ENCODE measurements at places on chromosomes 6 and 20.
A peak's percentile ranks its signal among the peaks of the same experiment; 100 is the strongest.

- peaks cover 34% of the 10 kb centered on the region for H3K36me3 ChIP-seq
- no peaks in the 10 kb centered on the region for H3K27me3 ChIP-seq
- no peak for DNase-seq
- no peak overlapping the region for H3K4me3 ChIP-seq
Observed at GRCh38 chr20:31806564-31807355, 12.4 kb upstream of the MYLK2 start.

DNA sequence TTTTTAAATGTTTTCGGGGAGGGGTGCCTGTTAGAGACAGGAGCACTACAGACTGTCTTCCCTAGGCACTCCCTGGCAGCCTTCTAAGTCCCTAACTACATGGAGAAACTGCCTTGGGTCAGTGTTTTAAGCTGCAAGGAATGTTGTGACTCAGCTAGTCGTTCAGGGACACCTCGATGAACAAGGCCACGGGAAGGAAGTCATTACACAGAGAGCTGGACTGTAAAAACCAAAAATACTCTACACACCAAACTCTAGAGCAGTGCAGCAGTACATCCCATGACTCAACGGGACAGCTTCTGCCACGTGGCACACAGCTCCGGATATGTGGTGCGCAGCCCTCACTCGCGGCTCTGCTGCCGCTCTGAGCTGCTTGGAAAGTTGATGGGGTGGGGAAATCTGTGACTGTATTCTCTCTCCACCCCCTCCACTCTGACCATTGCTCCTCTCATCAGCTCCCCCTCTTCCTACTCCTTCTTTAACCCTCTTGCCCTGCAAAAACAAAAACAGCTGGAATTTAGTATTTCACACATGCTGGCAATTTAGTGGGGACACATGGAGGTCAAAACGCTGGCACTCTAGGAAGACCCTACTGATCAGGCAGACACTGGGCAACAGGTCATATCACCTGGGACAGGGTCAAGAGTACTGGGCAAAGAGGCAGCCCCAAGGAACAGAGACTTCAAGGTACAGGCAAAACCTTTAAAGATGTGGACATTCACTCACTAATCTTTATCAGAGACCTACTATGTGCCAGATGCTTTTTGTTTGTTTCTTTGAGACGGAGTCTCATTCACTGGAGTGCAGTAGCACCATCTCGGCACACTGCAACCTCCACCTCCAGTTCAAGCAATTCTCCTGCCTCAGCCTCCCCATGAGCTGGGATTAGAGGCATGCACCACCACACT is 10.9 kb upstream of the LPIN3 start:
- H3K27me3 ChIP-seq: peaks cover 12% of the 10 kb centered on the region
- H3K36me3 ChIP-seq: no peaks in the 10 kb centered on the region
- DNase-seq: peak; percentile 69
- H3K4me1 ChIP-seq: peaks cover 13% of the 10 kb centered on the region

- H3K36me3 ChIP-seq: no peaks in the 10 kb centered on the region
- DNase-seq: peak; percentile 21
- peak overlapping the region; percentile 68 for H3K27ac ChIP-seq
- peaks cover 44% of the 10 kb centered on the region for H3K27me3 ChIP-seq
- H3K4me1 ChIP-seq: peaks cover 20% of the 10 kb centered on the region
Observed at GRCh38 chr6:11536795-11537194, 754 bp upstream of the TMEM170B start.

DNA sequence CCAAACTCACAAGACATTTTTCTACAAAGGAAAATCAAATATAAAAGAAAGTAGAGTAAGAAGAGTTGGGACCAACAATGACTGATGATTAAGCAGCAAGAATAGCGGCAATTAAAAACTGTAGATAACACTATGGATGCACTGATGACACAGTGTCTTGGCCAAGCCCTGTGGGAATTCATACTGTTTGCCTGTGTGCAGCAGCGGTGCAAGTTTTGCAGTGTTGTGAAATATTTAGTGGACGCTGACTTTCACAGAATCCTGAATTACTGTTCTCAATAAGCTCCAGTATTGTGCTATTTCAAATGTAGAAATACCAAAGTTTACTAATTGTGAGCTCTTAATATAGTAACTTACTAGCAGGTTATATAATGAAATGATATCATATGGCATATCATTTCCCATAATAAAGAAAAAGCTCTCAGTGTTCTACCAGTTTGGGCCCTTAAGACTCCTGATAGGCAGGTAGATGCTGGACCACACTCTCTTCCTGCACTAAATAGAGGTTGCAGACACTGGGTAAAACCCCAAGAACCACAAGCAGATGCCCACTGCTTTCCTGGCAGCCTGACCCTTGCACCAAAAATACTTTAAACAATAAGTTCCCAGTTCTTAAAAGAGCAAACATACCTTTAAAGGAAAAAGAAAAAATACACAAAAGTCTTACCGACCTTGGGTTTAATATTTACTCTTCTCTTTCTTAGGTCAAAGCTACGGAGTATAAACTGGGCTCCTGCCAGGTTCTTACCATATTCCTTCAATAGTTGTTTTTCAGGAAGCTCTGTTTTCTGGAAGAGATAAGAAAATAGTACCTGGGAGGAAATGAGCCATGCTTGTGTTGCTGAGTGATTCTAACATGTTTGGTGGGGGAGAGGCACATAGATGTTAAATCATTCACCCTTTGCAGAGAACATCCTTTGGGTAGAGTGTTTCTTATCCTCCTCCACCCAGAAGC is 41.6 kb downstream of the ANKEF1 start:
- H3K4me3 ChIP-seq: no peak overlapping the region
- no peak overlapping the region for H3K27ac ChIP-seq
- no peak for DNase-seq
- no peaks in the 10 kb centered on the region for H3K36me3 ChIP-seq
- no peaks in the 10 kb centered on the region for H3K4me1 ChIP-seq

GRCh38 chr20:17735206-17735804 is 35.5 kb downstream of the BANF2 start:
- H3K36me3 ChIP-seq: no peaks in the 10 kb centered on the region
- H3K27ac ChIP-seq: no peak overlapping the region
- no peak overlapping the region for H3K4me3 ChIP-seq
- DNase-seq: no peak
- peaks cover 9% of the 10 kb centered on the region for H3K27me3 ChIP-seq

- H3K36me3 ChIP-seq: no peaks in the 10 kb centered on the region
- H3K27me3 ChIP-seq: peaks cover 28% of the 10 kb centered on the region
- DNase-seq: no peak
- H3K4me1 ChIP-seq: peaks cover 24% of the 10 kb centered on the region
Observed at GRCh38 chr20:3403741-3404140, 3.7 kb downstream of the DNAAF9 start.

DNA sequence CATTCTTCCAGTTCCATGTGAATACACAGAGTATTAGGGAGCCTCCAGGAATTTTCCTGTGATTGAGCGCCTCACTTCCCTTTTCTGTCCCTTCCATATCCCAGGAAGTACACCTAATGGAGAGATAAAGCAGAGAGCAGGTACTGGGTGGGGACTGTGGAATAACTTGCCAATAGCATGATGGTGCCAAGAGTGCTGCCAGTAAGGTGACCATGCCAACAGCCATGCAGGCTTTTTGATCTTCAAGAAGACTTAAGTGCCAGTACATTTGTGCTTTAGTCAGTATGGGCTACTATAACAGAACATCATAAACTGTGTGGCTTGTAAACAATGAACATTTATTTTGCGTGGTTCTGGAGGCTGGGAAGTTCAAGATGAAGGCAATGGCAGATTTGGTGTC is 160.2 kb upstream of the RIMS1 start:
- H3K36me3 ChIP-seq: no peaks in the 10 kb centered on the region
- H3K27me3 ChIP-seq: no peaks in the 10 kb centered on the region
- no peaks in the 10 kb centered on the region for H3K4me1 ChIP-seq
- no peak overlapping the region for H3K4me3 ChIP-seq

DNA sequence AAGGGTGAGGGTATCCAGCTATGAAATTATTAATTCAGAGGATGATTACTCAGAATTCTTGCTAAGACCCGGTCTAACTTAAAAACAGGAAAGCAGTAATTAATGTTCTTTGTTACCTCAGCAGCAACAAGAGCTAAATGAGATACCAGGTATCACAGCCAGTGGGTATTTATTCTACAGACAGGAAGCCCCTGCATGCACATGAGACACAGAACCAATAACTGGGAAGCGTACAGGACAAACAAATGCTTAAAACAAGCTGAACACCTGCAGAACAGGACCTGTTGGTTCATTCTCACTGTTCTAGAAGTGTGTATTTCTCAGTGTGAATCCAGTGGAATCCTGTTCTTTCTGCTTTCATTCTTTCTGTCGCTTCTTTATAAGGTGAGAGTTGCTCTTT is 30.9 kb downstream of the SCML4 start:
- H3K36me3 ChIP-seq: peaks cover 25% of the 10 kb centered on the region
- no peak for DNase-seq
- H3K27ac ChIP-seq: no peak overlapping the region
- H3K4me1 ChIP-seq: peaks cover 59% of the 10 kb centered on the region

DNA sequence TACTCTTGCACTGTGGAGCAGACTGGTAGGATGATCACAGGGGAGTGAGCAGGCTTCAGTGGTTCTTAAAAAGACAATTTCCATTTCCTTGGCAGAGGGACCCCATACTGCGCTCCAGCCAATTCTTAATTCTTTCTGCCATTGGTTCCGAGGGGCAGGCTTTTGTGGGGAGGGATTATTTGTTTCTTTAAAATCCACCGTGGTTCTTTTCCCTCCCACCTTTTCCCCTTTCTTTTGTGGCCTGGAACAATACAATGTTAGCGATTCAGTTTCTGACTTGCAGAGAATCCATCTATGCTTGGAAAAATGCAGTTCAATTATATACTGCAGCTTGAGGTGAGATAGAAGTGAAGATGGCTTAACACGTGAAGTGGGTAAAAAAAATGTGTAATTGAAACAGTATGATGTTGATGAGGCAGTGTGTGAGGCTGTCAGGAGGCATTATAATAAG is 379.0 kb upstream of the FLRT3 start:
- H3K27me3 ChIP-seq: no peaks in the 10 kb centered on the region
- no peak for DNase-seq
- no peak overlapping the region for H3K27ac ChIP-seq
- H3K4me3 ChIP-seq: no peak overlapping the region
- no peaks in the 10 kb centered on the region for H3K36me3 ChIP-seq
- H3K4me1 ChIP-seq: no peaks in the 10 kb centered on the region

GRCh38 chr20:10848810-10849370 is 175.1 kb upstream of the JAG1 start:
- H3K4me3 ChIP-seq: no peak overlapping the region
- H3K27me3 ChIP-seq: no peaks in the 10 kb centered on the region
- no peaks in the 10 kb centered on the region for H3K4me1 ChIP-seq
- DNase-seq: no peak

DNA sequence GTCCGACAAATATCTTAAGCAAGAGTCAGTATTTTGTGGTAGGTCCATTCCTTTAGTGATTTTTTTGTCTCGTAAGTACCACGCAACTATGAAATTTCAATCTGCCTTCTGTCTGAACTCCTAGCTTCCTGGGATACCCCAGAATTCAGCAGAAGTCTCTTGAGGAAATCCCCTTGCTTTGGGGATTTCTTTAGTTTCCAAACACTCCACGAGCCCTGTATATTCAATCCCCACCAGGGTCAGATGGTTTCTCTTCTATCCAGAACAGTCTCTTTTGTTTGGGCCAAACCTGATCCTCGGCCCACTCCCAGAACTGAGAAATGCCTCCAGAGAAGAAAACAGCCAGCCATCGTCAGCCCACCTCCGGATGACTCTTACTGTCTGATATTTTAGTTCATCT is 113.0 kb downstream of the CHD6 start:
- peaks cover 5% of the 10 kb centered on the region for H3K4me1 ChIP-seq
- no peak overlapping the region for H3K27ac ChIP-seq
- no peak for DNase-seq
- peaks cover 19% of the 10 kb centered on the region for H3K36me3 ChIP-seq
- H3K4me3 ChIP-seq: no peak overlapping the region
- H3K27me3 ChIP-seq: no peaks in the 10 kb centered on the region

GRCh38 chr6:118981884-118982574 is 47.1 kb upstream of the MCM9 start:
- H3K27ac ChIP-seq: no peak overlapping the region
- DNase-seq: no peak
- H3K4me1 ChIP-seq: no peaks in the 10 kb centered on the region
- peaks cover 6% of the 10 kb centered on the region for H3K36me3 ChIP-seq

GRCh38 chr6:88422831-88423230 is 256.7 kb upstream of the CNR1 start:
- H3K4me1 ChIP-seq: no peaks in the 10 kb centered on the region
- H3K36me3 ChIP-seq: no peaks in the 10 kb centered on the region
- H3K27ac ChIP-seq: no peak overlapping the region
- DNase-seq: no peak
- H3K4me3 ChIP-seq: no peak overlapping the region
- no peaks in the 10 kb centered on the region for H3K27me3 ChIP-seq

DNA sequence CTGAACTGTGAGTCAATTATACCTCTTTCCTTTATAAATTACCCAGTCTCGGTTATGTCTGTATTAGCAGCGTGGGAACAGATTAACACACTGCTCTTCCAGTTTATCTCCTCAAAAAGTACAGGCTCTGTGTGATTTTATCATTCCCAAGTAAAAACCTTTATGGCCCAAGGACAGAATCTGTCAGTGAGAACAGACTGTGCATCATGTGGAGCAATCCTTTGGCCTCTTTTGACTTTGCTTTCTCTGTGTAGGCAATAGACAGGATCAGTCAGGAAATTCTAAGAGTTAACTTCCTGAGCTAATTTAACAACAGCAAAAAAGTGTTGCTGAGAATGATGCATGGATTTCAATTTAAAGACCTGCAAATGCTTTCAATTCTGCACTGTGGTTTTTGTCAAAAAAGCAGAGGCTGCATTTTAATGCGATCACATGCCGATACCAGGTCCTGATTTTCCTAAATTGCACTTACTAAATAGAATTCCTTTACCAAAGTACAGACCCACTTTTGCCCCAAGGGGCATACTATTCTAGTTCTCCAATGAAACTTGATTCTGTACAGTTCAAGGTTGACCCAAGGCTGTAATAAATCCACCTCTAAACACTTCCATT is 246.7 kb upstream of the MARCKS start:
- H3K4me3 ChIP-seq: no peak overlapping the region
- no peaks in the 10 kb centered on the region for H3K4me1 ChIP-seq
- no peak overlapping the region for H3K27ac ChIP-seq
- H3K36me3 ChIP-seq: no peaks in the 10 kb centered on the region
- DNase-seq: no peak

DNA sequence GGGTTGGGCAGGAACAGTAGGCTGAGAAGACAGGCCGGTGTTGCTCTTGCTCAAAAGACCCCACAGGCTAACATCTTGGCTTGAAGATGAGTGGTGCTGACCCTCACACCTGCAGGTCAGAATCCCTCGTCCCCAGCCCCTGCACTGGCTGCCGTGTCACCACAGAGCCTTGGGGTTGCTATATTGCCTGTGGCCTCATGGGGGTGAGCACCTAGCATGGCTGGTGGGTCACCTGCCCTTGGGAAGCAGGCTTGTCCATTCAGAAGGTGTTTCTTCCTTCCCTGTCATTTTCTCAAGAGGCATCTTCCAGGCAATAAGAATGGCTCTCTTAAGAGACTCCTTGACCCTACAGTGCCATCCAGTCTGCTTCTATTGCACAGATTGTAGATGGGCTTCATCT is 7.7 kb downstream of the SLC22A16 start:
- H3K4me1 ChIP-seq: no peaks in the 10 kb centered on the region
- DNase-seq: no peak
- no peaks in the 10 kb centered on the region for H3K36me3 ChIP-seq

- no peak overlapping the region for H3K4me3 ChIP-seq
- no peak for DNase-seq
- no peaks in the 10 kb centered on the region for H3K4me1 ChIP-seq
- H3K27ac ChIP-seq: no peak overlapping the region
- H3K27me3 ChIP-seq: peaks cover 25% of the 10 kb centered on the region
Observed at GRCh38 chr20:63238514-63239125, 2.9 kb downstream of the BIRC7 start.

GRCh38 chr6:116278854-116279231 is 887 bp downstream of the TSPYL1 start:
- H3K4me3 ChIP-seq: peak overlapping the region; percentile 95
- peak; percentile 39 for DNase-seq
- H3K4me1 ChIP-seq: peaks cover 54% of the 10 kb centered on the region
- peaks cover 43% of the 10 kb centered on the region for H3K36me3 ChIP-seq
